Stimulated activated CD8-positive, alpha-beta memory T cell treated with anti-CD3 and anti-CD28 coated beads, Interleukin-15, amount 100 ng/mL, for 24 hours (primary cell): ENCODE measurements at places on chromosomes 11 and 22.

- DNase-seq, result no peak
Measured at GRCh38 chr11:32065865-32066629, 24.8 kb upstream of the RCN1 start.

DNA sequence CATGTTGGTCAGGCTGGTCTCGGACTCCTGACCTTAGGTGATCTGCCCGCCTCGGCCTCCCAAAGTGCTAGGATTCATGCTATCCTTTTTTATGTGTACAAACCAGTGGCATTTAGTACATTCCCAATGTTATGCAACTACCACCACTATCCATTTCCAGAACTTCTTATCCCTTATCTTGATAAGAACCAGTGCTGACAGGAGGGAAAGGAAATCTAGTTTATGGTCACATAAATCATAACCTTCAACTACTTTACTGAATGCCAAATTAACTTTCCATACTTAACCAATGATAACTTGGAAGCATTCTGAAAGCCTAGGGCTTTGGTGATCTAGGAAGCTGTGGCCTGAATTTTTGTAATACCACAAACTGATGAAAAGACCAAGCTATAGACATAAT is 170.4 kb downstream of the SWAP70 start:
- no peak for DNase-seq

DNA sequence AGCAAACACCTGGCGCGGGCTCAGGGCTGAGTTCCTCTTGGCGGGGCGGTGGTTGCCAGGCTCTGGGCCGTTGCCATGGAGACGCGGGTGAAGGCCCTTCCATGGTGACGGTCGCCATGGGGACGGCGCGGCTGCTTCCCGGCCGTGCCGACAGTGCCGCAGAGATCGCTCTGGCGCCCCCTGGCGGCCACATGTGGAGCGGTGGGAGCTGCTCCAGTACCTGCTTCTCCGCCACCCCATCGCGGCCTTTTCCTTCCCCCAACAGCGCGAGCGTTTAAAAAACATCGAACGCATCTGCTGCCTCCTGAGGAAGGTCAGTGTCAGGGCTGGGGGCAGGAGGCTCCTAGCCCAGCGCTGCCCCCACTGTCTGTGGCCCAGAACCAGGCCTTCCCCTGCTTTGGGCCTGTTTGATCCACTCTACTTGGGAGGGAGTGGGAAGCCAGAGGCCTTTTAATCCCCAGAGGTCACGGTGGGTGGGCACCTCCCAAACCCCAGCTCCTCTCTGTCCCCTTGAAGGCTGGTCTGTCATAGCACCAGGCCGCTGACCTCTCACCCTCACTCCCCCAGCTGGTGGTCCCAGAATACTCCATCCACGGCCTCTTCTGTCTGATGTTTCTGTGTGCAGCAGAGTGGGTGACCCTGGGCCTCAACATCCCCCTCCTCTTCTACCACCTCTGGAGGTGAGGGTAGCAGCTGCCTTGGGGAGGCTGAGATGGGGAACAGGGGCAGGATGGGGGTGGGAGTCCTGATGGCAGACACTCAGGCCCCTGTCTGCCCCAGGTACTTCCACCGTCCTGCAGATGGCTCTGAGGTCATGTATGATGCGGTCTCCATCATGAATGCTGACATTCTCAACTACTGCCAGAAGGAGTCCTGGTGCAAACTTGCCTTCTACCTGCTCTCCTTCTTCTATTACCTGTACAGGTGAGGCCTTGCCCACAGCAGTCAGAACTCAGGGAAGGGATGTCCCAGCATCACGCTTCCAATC is 4.8 kb downstream of the CNIH2 start:
- DNase-seq, result peak; percentile 100

DNA sequence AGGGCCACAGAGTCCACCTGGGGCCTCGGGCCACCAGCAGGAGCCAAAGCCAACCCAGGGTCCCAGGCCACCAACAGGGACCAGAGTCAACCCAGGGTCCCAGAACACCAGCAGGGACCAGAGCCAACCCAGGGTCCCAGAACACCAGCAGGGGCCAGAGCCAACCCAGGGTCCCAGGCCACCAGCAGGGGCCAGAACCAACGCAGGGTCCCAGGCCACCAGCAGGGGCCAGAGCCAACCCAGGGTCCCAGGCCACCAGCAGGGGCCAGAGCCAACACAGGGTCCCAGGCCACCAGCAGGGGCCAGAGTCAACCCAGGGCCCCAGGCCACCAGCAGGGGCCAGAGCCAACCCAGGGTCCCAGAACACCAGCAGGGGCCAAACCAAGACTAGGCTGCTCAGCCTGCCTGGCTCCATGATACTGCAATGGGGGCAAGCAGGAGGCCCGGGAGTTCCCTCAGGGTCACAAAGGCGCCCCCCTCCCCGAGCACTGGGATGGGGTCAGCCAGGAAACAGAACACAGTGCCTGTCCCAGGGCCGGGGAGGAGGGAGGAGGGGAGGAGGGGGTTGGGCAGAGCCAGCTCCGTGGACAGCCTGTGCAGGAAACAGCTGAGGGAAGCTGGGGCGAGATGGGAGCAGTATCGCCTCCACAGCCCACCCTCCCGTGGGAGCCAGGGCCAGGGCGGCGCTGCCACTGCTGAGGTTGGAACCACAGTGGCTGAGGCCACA is 62.0 kb upstream of the PRR5 start:
- DNase-seq, result no peak

DNA sequence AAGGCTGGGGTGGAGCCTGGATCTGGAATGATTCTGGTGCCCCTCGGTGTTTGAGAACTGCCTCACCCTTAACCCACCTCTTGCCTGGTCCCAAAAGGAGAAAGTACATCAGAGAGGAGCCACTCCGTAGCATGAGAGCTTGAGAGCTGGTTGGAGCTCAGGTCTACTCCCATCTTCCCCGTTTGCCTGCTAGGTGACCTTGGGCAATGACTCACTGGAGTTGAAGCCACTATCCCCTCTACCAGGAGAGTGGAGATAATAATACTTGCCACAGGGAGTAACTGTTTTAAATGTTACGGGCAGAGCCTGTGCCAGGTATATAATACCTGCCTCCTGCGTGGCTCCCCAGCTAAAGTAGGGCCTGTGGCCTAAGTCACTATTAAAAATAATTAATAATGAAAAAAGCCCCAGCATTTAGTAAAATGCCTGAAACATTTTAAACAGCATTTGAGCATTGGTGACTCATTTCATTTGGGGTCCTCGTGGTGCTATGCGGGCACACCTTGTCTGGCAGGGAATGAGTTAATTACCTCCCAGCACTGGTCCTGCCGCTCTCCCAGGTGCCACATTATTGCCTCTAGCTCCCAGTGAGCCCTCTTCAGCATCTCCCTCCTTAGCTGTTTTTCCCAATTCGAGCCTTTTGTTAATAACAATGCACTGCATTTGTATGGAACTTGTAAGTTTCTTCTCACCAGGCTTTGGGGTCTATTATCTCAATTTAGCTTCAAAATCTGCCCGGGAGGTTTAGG is 22.5 kb downstream of the CYTH4 start:
- no peak for DNase-seq

DNA sequence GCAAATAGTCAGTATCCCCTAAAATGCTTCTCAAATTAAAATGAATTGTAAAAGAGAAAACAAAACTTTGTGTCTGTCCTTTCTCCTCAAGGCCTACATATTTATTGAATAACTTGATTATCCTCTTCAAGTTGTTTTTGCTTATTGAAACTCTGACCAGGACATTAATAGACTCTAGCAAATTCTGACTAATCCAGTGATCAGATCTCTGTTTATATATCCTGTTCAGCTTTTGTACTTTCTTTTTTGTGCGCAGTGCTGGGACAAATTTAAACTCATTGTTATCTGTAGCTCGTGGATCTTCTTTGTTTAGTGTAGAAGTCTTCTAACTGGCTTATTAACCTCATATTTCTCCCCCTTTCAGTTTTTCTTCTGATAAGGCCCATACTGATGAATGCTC is 139.9 kb upstream of the SORL1-AS1 start:
- no peak for DNase-seq

GRCh38 chr11:36878737-36879136 is 280.7 kb upstream of the RAG2 start:
- DNase-seq, result no peak

DNA sequence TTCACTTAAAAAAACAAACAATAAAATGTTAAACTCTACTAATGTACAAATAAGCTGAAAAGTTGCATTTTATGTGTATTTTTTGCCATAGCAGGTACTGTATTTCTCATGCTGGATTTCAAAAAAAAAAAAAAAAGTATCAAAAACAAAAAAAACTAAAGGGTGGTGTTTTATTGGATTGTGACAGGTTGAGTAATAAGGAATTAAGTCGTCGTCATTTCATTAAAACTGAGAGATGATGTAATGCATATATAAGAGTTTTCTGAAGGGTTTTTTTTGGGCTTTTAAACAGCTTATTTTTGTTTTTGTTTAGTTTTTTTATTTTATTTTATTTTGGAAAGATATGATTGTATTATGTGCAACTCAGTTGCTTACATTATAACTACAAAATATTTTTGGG is 10.9 kb upstream of the ADSL start:
- DNase-seq, result no peak

DNA sequence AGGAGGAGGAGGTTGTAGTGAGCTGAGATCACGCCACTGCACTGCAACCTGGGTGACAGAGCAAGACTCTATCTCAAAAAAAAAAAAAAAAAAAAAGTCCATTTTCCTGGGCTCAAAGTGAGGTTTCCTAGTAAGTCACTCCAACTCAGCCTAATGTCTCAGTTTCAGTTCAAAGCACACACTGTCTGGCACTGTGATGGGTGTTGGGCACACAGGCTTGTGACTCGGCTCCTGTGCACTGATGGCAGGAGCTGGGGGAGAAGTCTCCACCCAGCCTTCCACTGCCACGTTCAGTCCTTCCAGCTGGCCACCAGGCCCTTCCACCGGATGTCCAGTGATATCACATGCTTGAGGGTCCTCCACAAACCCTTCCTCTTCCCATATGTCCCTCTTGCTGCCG is 186.0 kb downstream of the CEP164 start:
- DNase-seq, result no peak

DNA sequence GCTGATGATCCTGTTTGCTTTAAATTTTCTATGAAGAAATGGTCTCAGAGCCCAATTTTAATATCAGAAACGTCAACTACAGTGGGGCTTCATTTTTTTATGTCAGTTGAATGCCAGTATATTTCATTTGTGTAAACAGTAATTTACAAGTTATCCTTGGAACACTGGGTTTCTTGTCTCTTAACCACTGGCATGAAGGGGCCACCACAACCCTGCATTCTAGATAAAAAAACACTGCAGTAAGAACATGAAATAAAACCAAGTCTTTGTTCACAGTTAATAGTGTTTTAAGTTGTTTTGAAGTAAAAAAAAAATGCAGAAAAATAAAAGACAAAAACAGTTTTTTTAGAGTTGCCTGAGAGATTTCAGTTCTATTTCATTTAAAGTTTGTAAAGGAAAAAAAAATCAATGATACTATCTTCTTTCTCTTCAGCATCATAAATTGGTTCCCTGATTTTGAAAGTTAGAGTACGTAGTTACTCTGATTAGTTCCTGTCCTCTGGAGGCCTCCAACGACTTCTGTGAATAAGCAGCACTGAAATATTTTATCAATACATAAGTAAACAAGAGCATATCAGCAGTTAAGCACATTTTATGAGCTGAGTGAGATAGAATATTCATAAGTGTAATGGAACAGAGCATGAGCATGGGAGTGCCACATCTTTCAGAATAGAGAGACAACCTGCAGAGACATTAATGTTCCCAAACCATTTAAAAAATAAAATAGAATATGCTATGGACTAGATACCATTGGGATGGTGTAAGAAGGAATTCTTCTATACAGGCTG is 7.8 kb upstream of the DDI1 start:
- DNase-seq, result no peak

DNA sequence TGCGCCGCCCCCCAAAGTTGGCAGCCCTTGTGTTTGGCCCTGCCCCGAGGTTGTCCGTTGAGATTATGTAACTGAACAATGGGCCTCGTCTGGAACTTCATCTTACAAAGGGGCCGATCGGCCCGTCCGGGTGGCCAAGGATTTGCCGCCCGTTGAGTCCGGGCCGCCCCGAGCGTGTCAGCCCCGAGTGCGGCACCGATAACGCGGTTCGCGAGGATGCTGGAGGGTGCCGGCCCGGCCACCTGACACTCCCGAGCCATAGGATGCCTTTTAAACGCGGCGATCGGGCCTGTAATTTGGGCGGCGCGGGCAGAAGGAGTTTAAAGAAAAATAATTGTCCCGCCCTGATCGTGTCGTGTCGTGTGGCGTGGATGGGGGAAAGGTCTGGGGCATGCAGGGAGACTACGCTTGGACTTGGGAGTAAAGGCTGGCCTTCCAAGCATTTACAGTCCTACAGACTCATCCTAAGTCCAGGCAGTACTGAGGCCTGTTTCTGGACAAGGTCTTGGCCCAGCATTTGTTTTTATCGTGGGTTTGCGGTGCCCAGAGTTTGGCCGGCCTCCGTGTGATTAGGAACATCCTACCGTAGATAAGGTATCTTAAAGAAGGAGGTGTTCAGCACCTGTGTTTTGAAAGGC is 1.3 kb downstream of the WEE1 start:
- DNase-seq, result no peak
